Erythroblast (primary cell): ENCODE measurements at places on chromosomes 1 and 21.

DNA sequence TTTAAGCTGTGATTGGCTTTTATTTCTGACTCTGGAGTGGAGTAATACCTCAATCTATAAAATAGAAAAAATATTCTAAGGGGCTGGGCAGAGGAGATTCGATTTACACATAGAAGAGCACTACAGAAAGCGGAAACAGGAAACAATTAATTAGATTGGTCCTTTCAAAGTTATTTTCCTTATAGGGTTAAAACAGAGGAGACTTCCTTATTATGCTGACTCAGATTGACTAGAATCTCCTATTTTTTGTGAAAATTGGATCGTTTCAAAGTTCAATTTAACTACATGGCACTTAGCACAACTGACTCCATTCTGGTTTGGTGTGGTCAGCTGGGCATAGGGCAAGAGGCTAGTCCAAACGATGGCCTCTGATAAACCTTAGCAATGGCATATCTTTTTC, 48.3 kb upstream of the NCAM2 start:
- no peak for DNase-seq

- peak; percentile 29 for DNase-seq
Measured at GRCh38 chr1:182978151-182978853, 25.3 kb upstream of the SHCBP1L start.

DNA sequence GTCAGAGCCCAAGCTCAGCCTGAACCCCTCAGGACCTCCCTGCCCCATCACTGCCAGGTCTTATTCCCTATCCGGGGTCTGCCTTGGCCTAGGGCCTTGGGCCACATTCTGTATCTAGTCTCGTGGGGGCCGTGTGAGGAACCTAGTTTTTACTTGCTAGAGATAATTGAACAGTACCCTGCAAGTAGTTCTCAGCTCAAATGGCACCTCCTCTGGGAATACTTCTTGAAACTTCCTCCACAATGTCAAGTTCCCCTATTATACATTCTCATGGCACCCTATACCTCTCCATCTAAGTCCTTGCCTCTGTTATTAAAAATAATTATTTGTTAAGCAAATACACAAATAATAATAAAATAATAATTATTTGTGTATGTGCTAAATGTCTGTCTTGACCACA, 32.9 kb upstream of the CSF1 start:
- DNase-seq = no peak

DNA sequence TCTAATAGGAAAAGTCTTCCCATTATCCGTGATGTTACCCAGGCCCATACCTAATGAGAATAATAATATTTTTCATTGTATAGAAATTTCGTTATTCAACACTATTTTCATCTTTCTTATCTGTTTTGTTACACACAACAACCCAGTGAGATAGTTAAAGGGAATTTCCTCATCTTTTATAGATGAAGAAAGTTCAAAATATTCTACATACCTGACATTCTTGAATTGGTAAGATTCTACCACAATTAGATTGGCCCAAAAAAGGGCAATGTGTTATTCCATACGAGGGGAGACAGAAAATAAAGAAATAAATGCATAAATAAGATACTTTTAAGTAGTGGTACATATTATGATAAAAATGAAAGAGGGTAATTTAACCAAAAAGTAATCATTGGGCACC, 405.5 kb upstream of the ADAMTS5 start:
- no peak for DNase-seq

DNA sequence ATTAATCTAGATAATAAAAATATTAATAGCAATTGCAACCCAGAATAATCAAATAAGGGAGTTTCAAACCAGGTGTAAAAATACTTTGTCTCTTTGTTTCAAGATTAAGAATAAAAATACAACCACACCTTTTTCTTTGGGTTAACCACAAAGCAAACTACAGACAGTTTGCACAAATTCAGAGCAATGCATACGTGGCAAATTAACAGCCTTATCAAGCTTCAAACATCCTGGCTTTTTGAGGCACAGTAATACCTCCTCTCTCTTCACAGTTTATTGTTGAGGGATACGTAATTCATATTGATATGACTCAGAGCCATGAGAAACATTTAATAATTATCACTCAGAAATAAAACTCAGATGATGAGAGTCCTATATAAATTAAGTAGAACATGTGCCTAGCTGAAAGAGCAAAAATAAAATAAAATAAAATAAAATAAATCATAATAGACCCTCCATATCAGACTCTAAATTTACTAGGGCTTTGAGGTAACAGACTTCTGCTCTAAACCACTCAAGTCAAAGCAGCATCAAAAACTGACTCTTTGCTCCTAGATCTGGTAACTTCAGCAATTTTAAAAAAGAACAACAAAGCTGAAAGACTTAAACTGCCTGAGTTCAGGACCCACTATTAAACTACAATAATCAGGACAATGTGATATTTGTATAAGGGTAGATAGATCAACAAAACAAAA, 11.4 kb downstream of the EDEM3 start:
- peak; percentile 84 for DNase-seq

DNA sequence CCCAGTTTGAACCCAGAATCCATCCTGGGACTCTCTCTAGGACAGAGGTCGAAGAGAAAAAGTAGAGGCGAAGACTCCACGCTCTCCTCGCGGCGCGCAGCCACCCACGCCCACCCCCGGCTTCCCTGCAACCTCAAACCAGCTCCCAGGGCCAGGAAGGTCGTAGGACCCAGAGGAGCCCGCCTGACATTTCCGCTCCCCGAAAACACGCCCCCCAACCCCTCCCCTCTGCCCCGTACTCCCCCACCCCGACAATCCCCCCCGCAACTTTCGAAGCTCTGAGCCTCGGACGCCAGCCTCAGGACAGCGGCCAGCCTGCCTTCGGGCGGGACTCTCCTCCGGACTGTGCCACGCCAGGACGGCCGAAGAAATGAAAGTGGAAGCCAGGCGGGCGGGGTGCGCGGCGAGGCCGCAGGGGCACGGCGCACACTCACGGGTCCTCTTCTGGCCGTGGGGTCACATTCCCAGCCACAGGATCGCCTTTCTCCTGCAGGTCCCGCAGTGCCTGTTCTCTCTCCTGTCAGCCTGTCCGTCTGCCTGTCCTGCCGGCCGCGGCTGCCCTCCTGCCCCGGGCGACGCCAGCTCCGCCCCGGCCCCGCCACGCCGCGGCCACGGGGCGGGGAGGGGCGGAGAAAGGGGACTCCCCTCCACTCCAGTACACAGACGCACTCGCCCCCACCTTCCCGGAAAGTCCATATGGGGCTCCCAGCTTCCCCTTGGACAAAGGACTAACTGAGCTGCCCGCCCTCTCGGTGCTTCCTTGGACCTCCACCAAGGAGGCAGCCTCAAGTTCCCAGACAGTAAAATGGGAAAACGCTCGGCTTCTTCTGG, at the start of gene MOB3C:
Gene MOB3C (minus strand): TSS at position 535 of the 831 bp plus-strand sequence. CDS start 3,490 bp downstream, outside the sequence.
- DNase-seq = peak; percentile 65

- DNase-seq = no peak
Measured at GRCh38 chr1:204863730-204864129, 6.9 kb upstream of the NFASC start.

DNA sequence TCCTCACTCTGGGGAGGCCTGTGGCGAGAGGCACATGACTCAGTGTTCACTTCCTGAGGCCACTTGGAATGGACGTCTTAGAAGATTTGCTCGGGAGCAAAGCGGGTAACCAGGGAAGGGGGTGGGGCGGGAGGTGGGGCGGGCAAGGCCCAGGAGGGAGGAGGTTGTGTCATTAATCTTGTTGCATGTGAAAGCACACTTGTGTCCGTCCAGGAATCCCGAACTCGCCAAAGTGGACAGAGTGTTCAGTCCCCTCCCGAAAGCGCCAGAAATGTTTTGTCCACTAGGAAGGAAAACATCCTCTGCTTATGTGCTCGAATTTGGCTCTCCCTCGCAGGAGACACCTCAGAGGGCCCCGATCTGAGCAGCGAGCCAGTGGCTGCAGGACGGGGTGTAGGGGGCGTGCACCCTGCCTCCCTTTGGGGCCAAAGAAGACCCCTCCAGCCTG, 84.2 kb downstream of the SPSB1 start:
- DNase-seq = no peak

DNA sequence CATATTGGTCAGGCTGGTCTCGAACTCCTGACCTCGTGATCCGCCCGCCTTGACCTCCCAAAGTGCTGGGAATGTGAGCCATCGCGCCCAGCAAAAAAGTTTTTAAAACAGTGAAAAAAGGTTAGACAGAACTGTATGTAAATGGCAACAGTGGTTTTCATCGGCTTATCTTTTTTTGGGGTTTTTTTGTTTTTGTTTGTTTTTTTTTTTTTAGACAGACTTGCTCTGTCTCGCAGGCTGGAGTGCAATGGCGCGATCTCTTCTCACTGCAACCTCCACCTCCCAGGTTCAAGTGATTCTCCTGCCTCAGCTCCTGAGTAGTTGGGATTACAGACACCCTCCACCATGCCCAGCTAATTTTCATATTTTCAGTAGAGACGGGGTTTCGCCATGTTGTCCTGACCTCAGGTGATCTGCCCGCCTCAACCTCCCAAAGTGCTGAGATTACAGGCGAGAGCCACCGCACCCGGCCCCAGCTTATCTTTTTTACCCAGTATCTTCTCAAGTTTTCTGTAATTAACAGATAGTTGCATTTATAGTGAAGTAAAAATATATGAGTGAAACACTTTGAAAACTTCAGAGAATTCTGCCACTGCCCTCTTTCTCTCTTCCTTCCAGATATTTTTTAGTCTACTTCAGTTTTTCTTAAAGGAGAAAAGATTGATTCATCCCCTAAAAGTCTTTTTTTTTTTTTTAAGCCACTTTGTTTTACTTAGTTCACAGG, 13.1 kb downstream of the TIMM17A start:
- DNase-seq = peak; percentile 71

DNA sequence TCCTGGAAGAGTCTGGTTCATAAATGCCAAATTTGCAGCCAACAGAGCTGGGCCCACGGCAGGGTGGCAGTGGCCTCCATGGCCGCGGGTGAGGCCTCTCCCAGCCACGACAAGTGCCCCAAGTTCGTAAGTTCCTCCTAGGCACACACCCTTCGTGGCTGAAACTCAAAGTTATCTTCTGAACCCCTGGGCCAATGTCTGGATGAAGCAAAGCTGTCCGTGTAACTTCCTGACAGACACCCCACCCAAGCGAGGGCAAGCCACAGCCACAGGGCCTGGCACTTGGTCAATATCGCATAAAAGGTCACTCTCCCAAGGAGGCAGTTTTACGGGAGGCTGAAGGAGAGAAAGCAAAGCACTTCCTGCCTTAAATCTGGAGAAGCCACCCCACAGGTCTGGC, 27.8 kb upstream of the GPR153 start:
- DNase-seq = no peak

GRCh38 chr1:88061492-88062177, 622.4 kb upstream of the PKN2 start:
- peak; percentile 55 for DNase-seq

DNA sequence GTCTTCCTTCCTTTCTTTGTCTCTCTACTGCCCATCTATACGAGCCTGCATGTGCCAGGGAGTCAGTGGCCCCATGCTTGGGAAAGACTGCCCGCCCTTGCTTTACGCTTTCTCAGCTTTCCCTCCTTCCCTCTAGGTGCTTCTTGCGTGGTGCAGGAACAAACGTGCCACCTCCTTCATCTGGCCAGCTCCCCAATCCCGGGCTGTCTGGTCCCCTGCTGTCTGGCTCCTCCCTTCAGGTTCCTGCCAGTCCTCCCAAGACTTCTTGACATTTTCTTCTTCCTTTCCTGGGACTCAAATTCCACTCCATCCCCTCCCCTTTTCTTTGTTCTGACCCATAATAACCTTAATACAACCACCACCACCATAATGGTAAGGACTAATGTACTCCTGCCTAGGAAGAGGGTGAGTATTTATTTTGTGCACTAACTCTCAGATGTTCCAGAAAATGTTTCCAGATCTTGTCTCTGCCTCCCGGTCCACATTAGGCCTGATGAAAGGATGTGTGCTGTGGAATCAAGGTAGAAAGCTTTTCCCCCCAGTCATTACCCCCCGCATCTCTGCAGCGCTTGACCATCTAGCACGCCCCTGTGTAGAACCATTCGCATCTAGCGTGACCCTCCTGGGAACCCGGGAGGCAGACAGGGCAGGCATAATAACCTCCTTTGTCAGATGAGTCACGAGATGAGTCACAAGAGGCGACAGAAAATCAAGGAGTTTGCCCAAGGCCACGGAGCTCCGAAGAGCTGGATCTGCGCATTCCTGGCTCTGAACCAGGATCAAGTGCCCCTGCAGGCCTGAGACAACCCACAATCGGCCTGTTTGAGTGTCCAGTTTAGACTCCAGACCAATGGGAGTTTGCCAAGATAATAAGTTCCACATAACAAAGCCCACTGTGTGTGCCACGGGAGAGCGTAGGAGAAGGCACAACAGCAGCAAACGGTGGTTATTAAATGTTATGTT, 60.1 kb upstream of the NEK2 start:
- DNase-seq = no peak

GRCh38 chr1:11823366-11824137, 17.6 kb downstream of the CLCN6 start:
- DNase-seq = no peak

DNA sequence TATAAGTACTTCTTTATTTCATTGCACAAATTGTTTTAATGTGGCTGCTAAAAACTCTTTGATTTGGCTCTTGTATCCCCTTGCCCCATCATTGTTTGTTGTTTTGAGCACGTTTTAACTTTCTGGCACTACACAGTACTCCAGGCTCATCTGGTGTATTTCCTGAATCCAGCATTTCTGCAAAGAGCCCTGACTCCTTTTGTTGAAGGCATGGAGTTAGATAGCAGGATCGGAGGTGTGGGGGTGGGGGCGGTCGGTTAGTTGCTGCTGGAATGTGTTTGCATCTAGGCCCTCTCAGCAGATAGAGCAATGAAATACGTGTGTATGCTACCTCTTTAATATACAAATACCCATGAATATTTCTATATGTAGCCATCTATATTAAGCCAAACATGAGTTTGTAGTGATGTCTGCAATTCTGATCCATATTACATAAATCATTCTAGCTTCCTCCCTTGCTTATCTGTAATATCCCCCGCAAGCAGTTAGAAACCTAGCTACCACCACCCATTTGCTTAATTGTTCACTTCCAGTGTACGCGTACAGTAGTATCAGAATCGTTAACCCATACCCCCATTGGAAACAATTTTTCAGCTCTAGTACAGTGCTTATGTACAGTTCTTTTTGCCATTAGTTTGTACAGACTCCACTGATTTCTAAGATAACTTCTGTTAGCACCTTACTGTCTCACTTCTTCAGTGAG, 106.0 kb downstream of the NOS1AP start:
- DNase-seq = no peak

- no peak for DNase-seq
Measured at GRCh38 chr1:54153535-54154439, 987 bp upstream of the CDCP2 start.

DNA sequence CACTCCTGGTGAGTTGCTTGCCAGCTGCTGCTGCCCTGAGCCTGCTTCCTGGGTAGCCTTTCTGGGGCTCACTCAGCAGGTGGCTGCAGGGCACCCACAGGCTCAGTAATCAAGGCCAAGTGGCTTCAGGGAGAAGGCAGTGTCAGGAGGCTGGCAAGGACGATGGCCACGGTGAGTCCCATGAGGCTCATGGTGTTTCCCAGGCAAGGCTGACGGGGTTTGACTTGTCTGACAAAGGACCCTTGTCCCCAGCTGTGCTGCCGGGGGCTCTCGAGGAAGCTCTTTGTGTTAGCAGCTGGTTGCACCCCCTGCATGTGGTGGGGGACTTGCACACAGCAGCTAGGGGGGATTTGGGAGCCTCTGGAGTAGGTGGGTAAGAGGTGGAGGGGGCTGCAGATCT, 190.5 kb upstream of the C1orf174 start:
- no peak for DNase-seq

GRCh38 chr1:101137144-101138126, 99.4 kb upstream of the S1PR1 start:
- DNase-seq = no peak

- DNase-seq = no peak
Measured at GRCh38 chr1:162458236-162458635, 39.4 kb upstream of the UHMK1 start.
